ENCODE measurements at places on chromosomes 13 and 19. TPM values are rescaled to one million over a fixed set of nuclear protein-coding genes. Genes with fewer than 3 reads are reported as not detected.

DNA sequence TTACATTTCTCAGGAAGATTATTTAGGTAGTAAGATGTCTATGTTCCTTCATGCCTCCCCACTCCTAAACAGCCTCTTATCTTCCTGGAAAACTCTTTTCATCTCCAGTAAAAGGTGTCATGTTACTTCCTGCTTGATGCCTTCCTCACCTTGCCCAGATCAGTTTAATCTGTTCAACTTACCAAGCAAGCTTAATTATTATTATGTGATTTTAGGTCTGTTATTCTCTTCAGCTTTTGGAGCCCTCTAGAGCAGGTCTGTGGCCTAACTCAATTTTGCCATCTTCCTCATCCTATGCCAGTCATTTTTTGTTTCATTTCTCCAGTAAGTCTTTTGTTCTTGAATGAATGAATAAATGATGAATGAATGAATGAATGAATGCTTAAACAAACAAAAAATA lies 528.4 kb downstream of the DCT start:
- peak; percentile 46 for DNase-seq

- no peak for DNase-seq
Observed at GRCh38 chr13:65763811-65764210, 1466.3 kb downstream of the PCDH9 start.

DNA sequence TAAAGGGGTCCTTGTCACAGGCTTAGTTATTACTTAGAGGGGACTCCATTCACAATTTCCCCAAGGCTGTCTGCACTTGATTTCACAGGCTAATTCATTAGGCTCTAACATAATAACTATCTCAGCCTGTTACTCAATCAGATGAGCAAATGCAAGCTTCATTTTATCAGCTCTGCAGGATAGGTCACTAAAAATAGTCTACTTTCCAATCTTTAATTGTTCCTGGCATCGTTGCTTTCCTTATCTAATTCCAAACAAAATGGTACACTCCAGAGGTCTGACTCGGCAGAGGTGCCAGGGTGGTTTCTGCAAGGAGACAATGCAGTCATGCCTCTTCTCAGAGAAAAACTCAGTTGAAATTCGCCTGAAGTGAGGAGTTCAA lies 69.7 kb upstream of the SLC15A1 start:
- peak; percentile 49 for DNase-seq

DNA sequence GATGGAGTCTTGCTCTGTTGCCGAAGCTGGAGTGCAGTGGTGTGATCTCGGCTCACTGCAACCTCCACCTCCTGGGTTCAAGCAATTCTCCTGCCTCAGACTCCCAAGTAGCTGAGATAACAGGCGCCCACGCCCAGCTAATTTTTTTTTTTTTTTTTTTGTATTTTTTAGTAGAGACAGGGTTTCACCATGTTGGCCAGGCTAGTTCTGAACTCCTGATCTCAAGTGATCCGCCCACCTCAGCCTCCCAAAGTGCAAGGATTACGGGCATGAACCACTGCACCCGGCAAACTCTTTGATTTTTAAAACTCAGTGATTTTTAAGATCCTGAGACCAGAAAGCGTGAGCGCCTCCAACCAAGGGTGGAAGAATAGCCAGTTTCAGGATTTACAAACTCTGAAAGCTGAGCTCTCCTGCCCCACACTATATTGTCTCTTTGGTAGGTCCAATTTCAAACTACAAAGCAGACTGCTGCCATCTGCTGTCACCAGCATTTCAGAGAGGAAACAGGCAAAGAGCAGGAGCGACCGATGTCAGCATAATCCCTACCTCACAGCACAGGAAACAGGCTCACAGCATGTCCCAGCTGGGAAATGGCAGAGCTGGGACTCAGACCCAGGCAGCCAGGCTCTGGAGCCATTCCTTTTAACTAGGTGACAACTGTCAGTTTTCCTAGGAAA lies 9.2 kb downstream of the NOSIP start:
- no peak for DNase-seq

DNA sequence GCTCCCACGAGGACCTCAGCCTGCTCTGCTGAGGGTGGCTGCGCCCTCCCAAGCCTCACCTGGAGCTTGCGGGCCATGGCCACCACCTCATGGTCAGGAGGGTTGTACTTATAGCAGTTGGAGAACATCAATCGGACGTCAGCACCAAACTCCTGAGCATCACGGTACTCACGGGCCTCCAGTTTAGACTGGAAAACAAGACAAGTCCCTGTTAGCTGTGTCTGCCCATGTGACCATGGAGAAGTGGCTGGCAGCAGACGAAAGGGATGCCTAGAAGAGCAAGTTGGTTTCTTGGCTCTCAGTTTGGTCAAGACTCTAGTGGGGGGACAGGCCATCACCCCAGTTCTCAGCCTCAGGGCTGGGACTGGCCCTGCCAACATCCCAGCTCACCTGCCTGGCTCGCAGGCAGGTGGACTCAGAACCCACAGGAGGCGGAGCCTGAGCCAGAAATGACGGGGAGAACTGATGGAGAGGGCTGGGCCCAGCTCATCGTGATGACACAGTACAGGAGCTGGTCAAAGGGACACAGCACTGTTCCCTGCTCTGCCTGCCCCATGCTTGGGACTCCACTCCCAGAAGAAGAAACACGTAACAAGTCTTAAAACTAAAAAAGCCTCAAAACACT lies 31.2 kb upstream of the EPHX3 start:
- DNase-seq, result no peak

DNA sequence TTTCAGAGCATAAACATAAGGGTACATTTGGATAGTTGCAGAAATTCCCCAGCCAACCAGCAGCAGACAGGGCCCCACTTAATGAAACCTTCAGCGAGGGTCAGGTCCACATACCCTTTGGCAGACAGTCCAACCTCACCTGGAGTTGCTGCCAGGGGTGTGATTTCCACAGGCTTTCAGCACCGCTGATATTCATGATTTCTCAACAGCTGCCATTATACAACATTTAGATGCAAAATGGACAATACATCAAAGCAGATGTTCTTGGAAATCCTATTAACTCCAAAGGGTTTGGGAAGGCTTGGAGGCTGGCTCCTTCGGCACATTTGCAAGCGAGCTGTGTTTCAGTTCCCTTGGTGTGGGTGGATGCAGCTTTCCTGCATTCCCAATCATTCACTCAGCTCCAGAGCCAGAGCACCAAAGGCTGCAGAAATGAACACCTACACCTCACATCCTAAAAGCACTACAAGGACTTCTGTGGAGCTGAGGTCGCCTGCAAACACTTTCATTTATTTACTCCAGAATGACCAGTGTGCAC lies 147.2 kb upstream of the VSTM2B start:
- no peak for DNase-seq

DNA sequence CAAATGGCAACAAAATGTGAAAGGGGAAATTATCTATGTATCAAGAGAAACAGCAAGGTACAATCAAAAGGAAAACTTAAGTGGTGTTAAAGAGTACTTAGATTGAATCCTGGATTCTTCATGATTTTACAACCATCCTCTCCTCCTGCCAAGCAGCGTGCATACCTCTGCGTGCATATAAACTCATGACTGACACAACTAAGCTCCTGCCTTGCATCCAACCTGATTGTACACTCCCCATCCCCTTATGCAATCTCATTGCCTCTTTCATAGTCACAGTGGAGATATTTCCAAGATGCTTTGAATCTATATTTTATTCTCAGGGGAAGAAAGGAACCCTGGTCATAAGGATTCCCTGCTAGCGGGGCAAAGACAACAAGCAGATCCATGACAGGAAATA lies 499.9 kb downstream of the KCTD12 start:
- no peak for DNase-seq

GRCh38 chr13:84870190-84870589 lies 929.0 kb downstream of the SLITRK6 start:
- DNase-seq, result peak; percentile 6

GRCh38 chr19:41288673-41289530 lies 21.1 kb upstream of the CCDC97 start:
- no peak for DNase-seq

GRCh38 chr19:29290853-29291252 lies 77.9 kb upstream of the UQCRFS1 start:
- no peak for DNase-seq

- no peak for DNase-seq
Observed at GRCh38 chr13:33472446-33472845, 186.9 kb upstream of the STARD13 start.

DNA sequence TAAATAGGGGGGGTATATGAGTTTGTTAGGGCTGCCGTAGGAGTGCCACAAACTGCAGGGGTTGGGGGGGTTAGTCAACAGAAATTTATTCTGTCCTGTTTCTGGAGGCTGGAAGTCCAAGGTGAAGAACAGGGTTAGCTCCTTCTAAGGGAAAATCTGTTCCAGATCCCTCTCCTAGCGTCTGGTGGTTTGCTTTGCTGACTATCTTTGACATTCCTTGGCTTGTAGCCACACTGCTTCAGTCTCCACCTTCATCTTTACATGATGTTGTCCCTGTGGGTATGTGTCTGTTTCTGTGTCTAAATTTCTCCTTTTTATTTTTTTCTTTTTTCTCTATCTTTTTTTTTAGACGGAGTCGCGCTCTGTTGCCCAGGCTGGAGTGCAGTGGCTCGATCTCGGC lies 8.1 kb upstream of the ICAM1 start:
- peak; percentile 40 for DNase-seq

- no peak for DNase-seq
Observed at GRCh38 chr19:47694466-47695273, 18.6 kb upstream of the EHD2 start.

- DNase-seq, result no peak
Observed at GRCh38 chr13:30873499-30873898, 32.6 kb upstream of the MEDAG start.

- no peak for DNase-seq
Observed at GRCh38 chr19:4748589-4748988, 24.9 kb upstream of the DPP9 start.

GRCh38 chr19:1503089-1503924 lies 9.5 kb downstream of the ADAMTSL5 start:
- DNase-seq, result peak; percentile 74

- no peak for DNase-seq
Observed at GRCh38 chr13:20696073-20696472, 7.4 kb upstream of the IL17D start.

DNA sequence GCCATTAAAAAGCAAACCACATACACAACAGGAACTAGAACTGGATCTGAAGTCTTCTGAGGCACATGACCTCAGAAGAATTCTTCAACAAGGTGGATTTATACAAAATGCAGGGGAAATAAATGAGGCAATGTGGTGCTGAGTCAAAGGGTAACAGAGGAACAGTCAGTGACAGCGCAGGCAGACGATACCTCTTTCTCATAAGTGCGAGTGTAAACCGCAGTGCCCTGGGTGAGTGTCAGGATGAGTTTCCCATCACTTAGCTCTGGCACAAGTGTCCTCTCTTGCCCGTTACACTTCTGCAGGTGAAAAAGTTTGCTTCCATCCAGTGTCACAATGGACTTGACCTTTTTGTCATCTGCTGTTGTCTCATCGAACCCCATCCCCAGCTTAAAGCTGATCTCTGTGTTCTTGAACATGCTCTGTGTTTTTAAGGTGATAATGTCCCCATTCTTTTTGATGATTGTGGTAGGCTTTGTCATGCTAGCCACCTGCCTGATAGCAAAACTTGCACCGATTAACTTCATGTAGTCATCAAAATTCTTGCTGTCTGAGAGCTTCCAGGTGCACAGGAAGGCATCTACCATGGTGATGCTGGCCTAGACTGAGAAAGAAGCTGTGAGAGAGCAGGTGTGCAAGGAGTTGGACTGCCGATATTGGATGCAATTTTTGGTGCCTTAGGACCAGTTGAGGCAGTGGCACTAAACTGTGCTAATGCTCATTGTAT lies 97.3 kb downstream of the AKAP11 start:
- no peak for DNase-seq

DNA sequence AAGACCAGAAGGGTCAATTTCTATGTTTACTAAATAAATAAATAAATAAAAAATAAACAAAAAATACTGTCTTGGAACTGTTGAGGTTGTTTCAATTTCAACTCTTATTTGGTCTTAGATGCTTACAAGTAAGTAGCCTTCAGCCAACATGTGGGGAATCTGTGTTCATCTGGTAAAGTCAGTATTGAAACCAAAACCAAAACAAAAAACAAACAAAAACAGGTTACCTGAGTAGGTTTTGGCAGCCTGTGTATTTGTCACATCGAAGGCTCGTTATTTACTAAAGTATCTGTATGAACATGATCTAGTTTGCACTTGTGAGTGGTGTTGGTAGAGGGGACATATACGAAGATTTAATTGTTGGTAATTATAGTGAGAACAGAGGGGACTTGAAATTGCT lies 471.5 kb downstream of the SLITRK5 start:
- DNase-seq, result no peak

The C3 gene
- total RNA-seq, result 3.1 TPM

The KLHL1 gene
- not detected for total RNA-seq

The OR7C1 gene
- total RNA-seq, result not detected

The TNFRSF19 gene
- 5.4 TPM for total RNA-seq

The ZNF878 gene
- total RNA-seq, result not detected

The SYT5 gene
- total RNA-seq, result not detected

The UPK1A gene
- not detected for total RNA-seq

The FFAR3 gene
- total RNA-seq, result not detected

The TMC4 gene
- total RNA-seq, result not detected

The C19orf18 gene
- 0.25 TPM for total RNA-seq

The CGB2 gene
- total RNA-seq, result not detected

The NPAS1 gene
- total RNA-seq, result 10.6 TPM

The TEKTIP1 gene
- not detected for total RNA-seq

The SIN3B gene
- 21.0 TPM for total RNA-seq

The TM9SF2 gene
- total RNA-seq, result 189 TPM

The KLF1 gene
- total RNA-seq, result not detected

The ZNF709 gene
- 2.7 TPM for total RNA-seq

The PSG6 gene
- total RNA-seq, result not detected

The CEACAM3 gene
- total RNA-seq, result not detected
